Psoas muscle (tissue), 8 donors: ENCODE measurements at places on chromosomes 4 and X. TPM values are rescaled to one million over a fixed set of nuclear protein-coding genes. Genes with fewer than 3 reads are reported as not detected.

GRCh38 chr4:25535701-25536473 is 119.8 kb upstream of the SLC34A2 start:
- no peaks in the 10 kb centered on the region for H3K36me3 ChIP-seq
- no peak overlapping the region for H3K4me3 ChIP-seq
- H3K27me3 ChIP-seq, result no peaks in the 10 kb centered on the region
- H3K27ac ChIP-seq, result no peak overlapping the region
- no peaks in the 10 kb centered on the region for H3K4me1 ChIP-seq

GABRG1 gene
- not detected for polyA plus RNA-seq

DNA sequence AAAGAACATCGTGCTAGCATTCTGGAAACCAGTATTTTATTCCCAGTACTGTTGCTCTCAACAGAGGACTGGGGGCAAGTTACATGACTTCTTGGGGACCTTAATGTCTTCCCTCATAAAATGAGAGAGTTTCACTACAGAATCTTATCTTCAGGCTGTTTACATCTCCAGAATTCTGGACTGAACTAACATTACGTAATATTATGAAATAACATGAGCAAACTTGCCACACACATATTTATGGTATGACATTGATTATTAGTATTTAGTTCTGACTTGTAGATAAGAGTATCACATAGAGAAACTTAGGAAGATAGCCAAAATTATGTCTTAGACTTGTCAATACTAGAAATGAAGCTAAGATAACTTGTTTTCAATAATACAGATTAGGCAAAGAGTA is 68.0 kb downstream of the NFKB1 start:
- no peak overlapping the region for H3K4me3 ChIP-seq
- H3K27ac ChIP-seq, result no peak overlapping the region
- H3K4me1 ChIP-seq, result no peaks in the 10 kb centered on the region
- no peaks in the 10 kb centered on the region for H3K27me3 ChIP-seq

DNA sequence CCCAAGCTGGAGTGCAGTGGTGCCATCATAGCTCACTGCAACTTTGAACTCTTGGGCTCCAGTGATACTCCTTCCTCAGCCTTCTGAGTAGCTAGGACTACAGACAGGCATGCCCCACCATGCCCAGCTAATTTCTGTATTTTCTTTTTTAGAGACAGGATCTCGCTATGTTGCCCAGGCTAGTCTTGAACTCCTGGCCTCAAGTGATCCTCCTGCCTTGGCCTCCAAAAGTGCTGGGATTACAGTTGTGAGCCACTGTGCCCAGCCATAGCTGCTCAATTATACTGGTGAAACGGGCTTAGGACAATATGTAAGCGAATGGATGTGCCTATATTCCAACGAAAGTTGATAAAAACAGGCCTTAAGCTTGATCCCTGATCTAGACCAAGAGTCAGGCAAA is 13.1 kb downstream of the CASP3 start:
- H3K4me1 ChIP-seq, result peaks cover 10% of the 10 kb centered on the region
- H3K27ac ChIP-seq, result no peak overlapping the region
- DNase-seq, result no peak
- no peak overlapping the region for H3K4me3 ChIP-seq
